ENCODE measurements at places on chromosomes 2 and 18. TPM values are rescaled to one million over a fixed set of nuclear protein-coding genes. Genes with fewer than 3 reads are reported as not detected.

- H3K27ac ChIP-seq: no peak overlapping the region
- H3K4me3 ChIP-seq: no peak overlapping the region
- no peaks in the 10 kb centered on the region for H3K4me1 ChIP-seq
- peaks cover 3% of the 10 kb centered on the region for H3K27me3 ChIP-seq
- DNase-seq: no peak
- no peaks in the 10 kb centered on the region for H3K36me3 ChIP-seq
Measured at GRCh38 chr2:147660680-147661079, 184.1 kb upstream of the ACVR2A start.

Gene ALK
- 0.09 TPM for total RNA-seq

DNA sequence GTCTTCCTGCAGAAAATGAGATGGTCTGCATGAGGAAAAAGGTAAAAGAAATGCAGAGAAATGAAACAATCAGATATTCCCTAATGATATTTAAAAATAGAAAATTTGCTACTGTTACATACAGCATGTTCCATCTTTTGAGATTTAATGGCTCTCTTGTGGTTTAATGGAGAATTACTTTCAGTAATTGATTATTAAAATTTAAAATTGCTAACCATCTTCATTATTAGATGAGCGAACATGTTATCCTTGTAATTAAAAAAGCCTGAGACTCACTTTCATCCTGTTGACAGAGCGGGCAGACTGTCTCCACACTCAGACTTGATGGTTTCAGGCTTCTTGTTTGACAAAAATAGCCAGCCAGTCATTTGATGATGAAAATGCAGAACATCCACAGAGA is 171.0 kb downstream of the GRB14 start:
- H3K4me3 ChIP-seq: no peak overlapping the region
- H3K36me3 ChIP-seq: no peaks in the 10 kb centered on the region
- no peak for DNase-seq

- no peaks in the 10 kb centered on the region for H3K27me3 ChIP-seq
- no peak overlapping the region for H3K4me3 ChIP-seq
- H3K4me1 ChIP-seq: peaks cover 5% of the 10 kb centered on the region
Measured at GRCh38 chr2:212672186-212672585, 133.6 kb upstream of the ERBB4 start.

Gene AKAIN1
- not detected for total RNA-seq

Gene SLC35F6
- 25.2 TPM for total RNA-seq

Gene SP5
- total RNA-seq: 2.7 TPM

GRCh38 chr2:1884933-1885580 is 140.7 kb upstream of the PXDN start:
- H3K36me3 ChIP-seq: no peaks in the 10 kb centered on the region
- H3K27me3 ChIP-seq: peaks cover 20% of the 10 kb centered on the region
- H3K4me3 ChIP-seq: no peak overlapping the region

GRCh38 chr2:240713071-240713927 is 21.6 kb downstream of the AQP12A start:
- no peak for DNase-seq
- no peaks in the 10 kb centered on the region for H3K4me1 ChIP-seq
- H3K27ac ChIP-seq: no peak overlapping the region
- no peak overlapping the region for H3K4me3 ChIP-seq
- peaks cover 1% of the 10 kb centered on the region for H3K27me3 ChIP-seq
- H3K36me3 ChIP-seq: no peaks in the 10 kb centered on the region

- DNase-seq: no peak
- no peak overlapping the region for H3K27ac ChIP-seq
- peaks cover 4% of the 10 kb centered on the region for H3K4me1 ChIP-seq
- H3K27me3 ChIP-seq: no peaks in the 10 kb centered on the region
- no peak overlapping the region for H3K4me3 ChIP-seq
Measured at GRCh38 chr2:73414696-73415095, 29.1 kb downstream of the ALMS1 start.

Gene SDC1
- total RNA-seq: 45.5 TPM

Gene KANSL1L
- 28.0 TPM for total RNA-seq

DNA sequence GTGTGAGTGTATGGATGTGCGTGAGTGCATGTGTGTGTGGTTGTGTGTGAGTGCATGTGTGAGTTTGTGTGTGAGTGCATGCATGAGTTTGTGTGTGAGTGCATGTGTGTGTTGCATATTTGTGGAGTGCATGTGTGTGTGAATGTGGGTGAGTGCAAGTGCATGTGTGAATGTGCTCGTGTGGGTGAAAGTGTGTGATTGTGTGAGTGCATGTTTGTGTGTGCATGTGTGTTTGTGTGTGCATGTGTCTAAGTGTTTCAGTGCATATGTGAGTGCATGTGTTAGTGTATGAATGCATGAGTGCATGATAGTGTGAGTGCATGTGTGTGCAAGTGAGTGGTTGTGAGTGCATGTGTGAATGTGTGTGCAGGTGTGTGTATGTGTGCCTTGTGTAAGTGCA is 343.4 kb upstream of the SALL3 start:
- H3K36me3 ChIP-seq: no peaks in the 10 kb centered on the region
- peaks cover 5% of the 10 kb centered on the region for H3K4me1 ChIP-seq
- H3K27ac ChIP-seq: no peak overlapping the region
- H3K4me3 ChIP-seq: no peak overlapping the region

Gene MYO7B
- total RNA-seq: 0.04 TPM

Gene HJURP
- 19.4 TPM for total RNA-seq

DNA sequence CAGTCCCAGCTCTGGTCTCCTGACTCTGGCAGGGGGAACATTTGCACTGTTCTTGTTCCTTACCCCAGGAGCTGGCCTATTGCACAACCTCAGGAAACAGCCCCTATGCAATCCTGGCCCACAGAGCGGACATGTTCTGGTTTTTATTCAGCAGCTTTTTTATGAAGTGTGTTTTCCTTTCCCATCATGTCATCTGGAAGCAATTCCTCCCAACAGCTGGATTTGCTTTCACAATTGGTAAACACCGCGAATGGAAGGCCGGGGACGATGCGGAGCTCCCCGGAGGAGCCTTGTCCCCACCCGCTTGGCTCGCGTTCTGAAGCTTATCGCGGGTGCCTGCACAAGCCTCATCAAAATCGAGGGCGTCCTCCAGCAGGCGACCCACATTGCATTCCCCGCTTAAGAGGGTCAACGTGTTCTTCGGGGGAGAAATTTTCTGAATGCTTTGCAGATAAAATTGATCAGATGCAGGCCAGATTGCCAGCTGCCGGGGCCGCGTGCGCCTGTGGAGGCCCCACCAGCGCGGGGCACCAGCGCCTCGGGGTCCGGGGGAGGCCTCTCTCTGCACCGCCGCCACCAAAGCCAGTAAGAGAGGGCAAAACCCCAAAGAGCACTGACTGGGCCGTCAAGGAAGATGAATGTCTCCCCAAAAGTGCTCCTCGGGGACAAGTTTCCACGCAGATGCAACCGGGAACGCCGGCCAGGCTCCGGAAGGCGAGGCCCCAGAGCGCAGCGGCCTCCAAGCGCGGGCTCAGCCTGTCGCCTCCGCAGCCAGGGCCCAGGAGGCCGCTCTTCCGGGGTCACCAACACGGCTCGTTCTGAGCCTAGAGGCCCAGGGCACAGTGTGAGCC is 60.3 kb upstream of the SP3 start:
- H3K4me3 ChIP-seq: peak overlapping the region; percentile 41
- H3K27me3 ChIP-seq: no peaks in the 10 kb centered on the region
- peak; percentile 39 for DNase-seq
- H3K27ac ChIP-seq: peak overlapping the region; percentile 99
- H3K4me1 ChIP-seq: peaks cover 58% of the 10 kb centered on the region
- H3K36me3 ChIP-seq: no peaks in the 10 kb centered on the region

GRCh38 chr18:75854174-75854573 is 426.7 kb upstream of the SMIM21 start:
- no peak for DNase-seq
- H3K27me3 ChIP-seq: no peaks in the 10 kb centered on the region
- H3K4me1 ChIP-seq: no peaks in the 10 kb centered on the region
- H3K4me3 ChIP-seq: no peak overlapping the region
- no peak overlapping the region for H3K27ac ChIP-seq
- no peaks in the 10 kb centered on the region for H3K36me3 ChIP-seq

Gene KIF5C
- total RNA-seq: 1.3 TPM

GRCh38 chr2:10647441-10647840 is 42.3 kb downstream of the NOL10 start:
- no peak for DNase-seq
- peaks cover 29% of the 10 kb centered on the region for H3K36me3 ChIP-seq
- H3K4me1 ChIP-seq: peaks cover 3% of the 10 kb centered on the region
- H3K27me3 ChIP-seq: no peaks in the 10 kb centered on the region

- H3K27me3 ChIP-seq: no peaks in the 10 kb centered on the region
- H3K4me3 ChIP-seq: peak within 1 kb of the TSS; percentile 87
- H3K4me1 ChIP-seq: peaks cover 38% of the 10 kb centered on the region
- peak; percentile 23 for DNase-seq
- H3K36me3 ChIP-seq: no peaks in the 10 kb centered on the region
Measured at GRCh38 chr2:165469417-165469816, at the start of gene CSRNP3. CSRNP3 (plus strand) TSS chr2:165469698; CDS start chr2:165595066, 125,368 bp downstream.

Gene IL1A
- total RNA-seq: 3.9 TPM

Gene POTEJ
- total RNA-seq: not detected

Gene DSG1
- total RNA-seq: 0.09 TPM

Gene PLGLB2
- 7.4 TPM for total RNA-seq

DNA sequence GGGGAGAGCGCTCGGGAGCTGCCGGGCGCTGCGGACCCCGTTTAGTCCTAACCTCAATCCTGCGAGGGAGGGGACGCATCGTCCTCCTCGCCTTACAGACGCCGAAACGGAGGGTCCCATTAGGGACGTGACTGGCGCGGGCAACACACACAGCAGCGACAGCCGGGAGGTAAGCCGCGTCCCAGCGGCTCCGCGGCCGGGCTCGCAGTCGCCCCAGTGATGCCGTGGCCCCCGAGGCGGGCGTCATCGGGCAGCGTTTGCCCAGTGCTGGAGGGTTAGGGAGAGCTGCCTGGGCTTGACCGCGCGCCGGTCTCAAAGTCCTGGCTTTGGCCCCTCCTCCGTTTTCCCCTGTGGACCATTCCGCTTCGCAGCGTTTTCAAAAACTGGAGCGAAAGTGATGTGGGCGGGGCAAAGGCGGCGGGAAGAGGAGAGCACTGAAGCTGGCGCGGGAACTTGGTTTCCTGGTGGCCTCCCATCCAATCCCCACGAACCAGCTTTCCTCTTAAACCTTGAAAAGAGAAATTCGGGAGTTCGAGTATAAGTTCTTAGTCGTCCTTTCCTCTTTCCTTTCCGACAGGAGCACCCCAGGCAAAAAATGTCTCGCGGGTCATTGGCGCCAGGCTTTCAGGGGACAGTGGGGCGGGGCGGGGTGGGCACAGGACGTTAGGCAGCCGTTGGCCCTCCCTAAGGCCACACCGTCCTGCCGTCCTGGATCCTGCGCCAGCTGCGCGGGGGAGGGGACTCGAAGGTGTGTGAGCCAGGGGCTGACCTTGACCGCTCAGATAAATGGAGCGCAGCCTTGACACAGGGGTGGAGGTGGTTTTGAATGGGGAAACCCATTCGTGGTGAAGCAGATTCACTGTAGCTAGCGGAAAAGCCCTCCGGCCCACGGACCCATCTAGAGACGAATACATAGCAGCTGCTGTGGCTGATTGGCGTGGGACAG is 821 bp downstream of the TYMS start:
- peaks cover 16% of the 10 kb centered on the region for H3K4me1 ChIP-seq
- H3K36me3 ChIP-seq: peaks cover 22% of the 10 kb centered on the region
- H3K4me3 ChIP-seq: peak overlapping the region; percentile 80
- peak overlapping the region; percentile 66 for H3K27ac ChIP-seq
- no peaks in the 10 kb centered on the region for H3K27me3 ChIP-seq
- DNase-seq: peak; percentile 67

Gene RGPD3
- total RNA-seq: 0.09 TPM

Gene STPG4
- not detected for total RNA-seq

DNA sequence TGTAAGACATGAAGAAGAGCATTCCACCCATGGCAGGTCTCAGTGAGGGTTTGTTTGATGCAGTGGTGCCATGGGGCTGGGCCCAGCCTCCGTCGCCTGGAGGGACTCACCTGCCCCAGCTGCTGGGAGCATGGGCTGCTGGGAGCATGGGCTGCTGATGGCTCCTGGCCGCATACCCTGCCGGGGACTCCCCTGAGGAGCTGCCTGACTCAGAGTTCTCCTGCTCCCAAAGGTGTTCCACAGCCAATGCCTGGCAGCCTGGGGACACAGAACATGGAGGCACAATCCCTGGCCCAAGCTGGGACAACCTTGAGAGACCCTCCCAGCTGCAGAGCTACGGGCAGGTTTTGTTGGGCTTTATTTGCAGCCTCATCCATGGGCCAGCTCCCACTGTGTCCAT is 108.4 kb downstream of the COPS8 start:
- no peak for DNase-seq
- H3K4me3 ChIP-seq: no peak overlapping the region
- no peaks in the 10 kb centered on the region for H3K27me3 ChIP-seq
- peaks cover 58% of the 10 kb centered on the region for H3K4me1 ChIP-seq

Measured in mesothelial cell of epicardium (in vitro differentiated cells).